ENCODE measurements at places on chromosomes 11 and 22.

- no peak for DNase-seq
Observed at GRCh38 chr22:42879371-42880021, 22.4 kb upstream of the ARFGAP3 start.

DNA sequence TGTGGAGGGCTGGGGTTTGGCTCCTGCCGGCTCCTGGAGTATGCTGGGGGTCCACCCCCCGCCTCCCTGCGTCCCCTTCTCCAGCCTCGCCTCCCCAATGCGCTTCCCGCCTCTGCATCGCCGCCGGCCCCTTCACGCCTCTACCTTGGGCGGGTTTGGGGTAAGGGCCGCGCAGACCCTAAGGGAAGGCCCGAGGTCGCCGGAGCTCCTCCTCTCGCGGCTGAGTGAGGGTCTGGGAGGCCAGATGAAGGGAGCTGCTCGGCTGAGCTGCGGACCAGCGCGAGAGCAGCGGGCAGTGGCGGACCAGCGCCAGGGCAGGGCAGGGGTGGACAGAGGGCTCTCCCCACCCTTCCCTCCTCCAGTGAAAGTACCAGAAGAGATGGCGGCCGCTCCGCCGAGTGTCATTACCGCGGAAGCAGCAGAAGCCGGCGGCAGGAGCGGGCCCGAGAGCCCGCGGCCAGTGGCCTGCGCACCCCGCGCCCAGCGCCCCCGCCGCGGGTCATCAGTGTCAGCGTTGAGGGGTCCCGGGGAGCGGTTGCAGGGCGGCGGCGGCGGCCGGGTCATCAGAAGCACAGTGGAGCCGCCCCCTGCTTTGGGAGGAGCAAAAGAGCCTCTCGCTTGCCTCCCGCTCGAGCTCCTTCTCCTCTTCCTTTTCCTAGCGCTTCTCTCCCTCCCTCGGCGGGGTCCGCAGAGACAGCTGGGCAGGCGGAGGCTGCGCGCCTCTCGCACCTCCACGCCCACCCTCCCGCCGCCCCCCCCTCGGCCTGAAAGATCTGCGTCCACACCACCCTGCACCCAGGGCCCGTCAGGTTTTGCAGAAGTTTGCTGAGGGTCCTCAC is 255.6 kb upstream of the CADM1 start:
- DNase-seq: peak; percentile 32

DNA sequence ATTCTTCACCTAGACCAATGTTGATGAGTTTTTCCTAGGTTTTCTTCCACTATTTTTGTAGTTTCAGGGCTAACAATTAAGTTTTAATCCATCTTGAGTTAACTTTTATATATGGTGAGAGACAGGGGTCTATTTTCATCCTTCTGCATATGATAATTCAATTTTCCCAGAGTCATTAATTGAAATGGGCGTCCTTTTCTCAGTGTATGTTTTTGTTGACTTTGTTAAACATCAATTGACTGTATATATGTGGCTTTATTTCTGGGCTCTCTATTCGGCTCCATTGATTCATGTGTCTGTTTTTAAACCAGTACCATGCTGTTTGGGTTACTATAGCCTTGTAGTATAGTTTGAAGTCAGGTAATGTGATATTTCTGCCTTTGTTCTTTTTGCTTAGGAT is 282.1 kb downstream of the INSC start:
- DNase-seq: no peak

GRCh38 chr11:82034527-82034926 is 699.1 kb downstream of the FAM181B start:
- DNase-seq: no peak

DNA sequence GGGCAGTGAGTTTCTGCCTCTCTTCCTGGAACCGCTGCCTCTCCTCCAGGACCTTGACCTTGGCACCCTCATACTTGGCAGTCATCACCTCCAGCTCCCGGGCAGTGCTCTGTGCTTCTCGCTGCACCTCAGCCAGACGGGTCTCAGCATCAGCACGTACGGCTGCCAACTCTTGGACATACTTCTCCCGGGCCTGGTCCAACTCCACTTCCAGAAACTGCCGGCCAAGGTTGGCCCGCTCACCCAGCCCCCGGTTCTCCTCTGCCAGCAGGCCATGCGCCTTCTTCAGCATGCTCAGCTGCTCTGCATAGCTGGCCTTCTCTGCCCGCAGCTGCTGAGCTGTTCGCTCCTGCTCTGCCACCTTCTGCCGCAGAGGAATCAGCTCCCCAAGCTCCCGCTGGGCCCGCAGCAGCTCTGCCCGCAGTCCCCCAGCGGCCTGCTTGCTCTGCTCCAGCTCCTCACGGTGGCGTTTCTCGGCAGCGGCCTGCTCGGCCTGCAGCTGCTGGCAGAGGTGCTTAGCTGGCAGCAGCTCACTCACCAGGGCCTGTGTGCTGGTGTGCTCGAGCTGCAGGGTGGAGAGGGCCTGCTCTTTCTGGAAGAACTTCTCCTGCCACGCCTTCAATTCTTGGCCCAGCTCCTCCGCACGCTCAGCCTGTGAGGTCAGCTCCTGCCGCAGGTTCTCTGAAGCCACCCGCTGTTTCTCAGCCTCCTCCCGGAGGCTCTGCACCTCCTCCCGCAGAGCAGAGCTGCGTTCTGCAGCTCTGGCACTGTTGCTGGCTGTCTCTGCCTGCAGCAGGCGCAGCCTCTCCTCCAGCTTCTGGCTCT is 14.4 kb downstream of the IL18BP start:
- no peak for DNase-seq

DNA sequence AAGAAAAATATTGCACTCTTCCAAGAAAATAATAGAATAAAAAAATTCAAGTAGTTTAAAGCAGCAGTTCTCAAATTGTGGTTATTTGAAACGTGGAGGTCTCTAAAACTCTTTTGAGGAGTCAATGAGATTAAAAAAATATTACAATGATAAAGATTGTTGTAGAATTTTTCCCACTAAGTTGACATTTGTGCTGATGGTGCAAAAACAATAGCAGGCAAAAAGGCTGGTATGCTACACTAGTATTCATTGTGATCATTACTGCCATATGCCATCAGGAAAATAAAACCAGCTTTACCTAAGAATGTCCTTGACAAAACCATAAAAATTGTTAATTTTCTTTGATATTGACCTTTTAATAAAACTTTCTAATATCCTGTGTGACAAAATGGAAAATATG is 505.2 kb upstream of the ANO5 start:
- DNase-seq: no peak

GRCh38 chr11:18394928-18395734 is 768 bp downstream of the LDHA start:
- no peak for DNase-seq

DNA sequence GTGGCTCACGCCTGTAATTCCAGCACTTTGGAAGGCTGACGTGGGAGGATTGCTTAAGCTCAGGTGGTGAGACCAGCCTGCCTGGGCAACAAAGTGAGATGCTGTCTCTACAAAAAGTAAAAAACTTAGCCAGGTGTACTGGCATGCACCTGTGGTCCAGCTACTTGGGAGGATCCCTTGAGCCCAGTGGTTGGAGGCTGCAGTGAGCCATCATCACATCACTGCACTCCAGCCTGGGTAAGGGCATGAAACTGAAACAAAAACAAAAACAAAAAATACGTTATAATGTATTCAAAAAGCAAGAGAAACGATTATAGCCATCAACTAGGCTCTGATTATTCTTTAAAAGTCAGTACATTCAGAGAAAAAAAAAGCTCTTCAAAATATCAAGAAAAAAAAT is 62.5 kb downstream of the TCF20 start:
- no peak for DNase-seq

- no peak for DNase-seq
Observed at GRCh38 chr22:25628494-25628893, 64.0 kb downstream of the GRK3 start.

- no peak for DNase-seq
Observed at GRCh38 chr11:26976389-26976788, 17.5 kb upstream of the FIBIN start.

- DNase-seq: no peak
Observed at GRCh38 chr11:43738600-43739409, 58.3 kb downstream of the HSD17B12 start.

DNA sequence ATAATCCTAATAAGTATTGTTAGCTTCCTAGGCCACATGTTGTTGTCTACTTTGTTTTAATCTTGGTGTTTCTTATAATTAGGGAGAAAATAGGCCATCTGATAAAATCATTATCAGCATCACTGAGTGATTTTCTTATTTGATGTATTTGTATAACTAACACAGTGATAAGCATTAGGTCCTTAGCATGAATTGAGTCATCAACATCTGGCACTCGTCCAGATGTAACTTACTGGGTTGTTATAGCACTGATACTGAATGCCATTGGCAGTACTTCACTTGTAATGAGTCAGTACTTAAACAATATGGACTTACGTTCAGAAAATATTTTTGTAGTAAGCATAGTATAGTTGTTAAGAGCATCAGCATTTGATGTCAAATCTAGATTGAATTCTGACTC is 16.2 kb downstream of the API5 start:
- DNase-seq: no peak

- DNase-seq: no peak
Observed at GRCh38 chr22:26339755-26340154, 89.3 kb upstream of the ASPHD2 start.

- DNase-seq: no peak
Observed at GRCh38 chr22:44309137-44309536, 3.6 kb downstream of the SHISAL1 start.

- DNase-seq: no peak
Observed at GRCh38 chr11:32580967-32581366, 2.7 kb upstream of the EIF3M start.

- peak; percentile 93 for DNase-seq
Observed at GRCh38 chr22:45413368-45414211, at the start of the genes RIBC2 and SMC1B. Gene RIBC2, plus strand, starts transcription at chr22:45413693. Its CDS starts 194 bp downstream, at chr22:45413887. Gene SMC1B, minus strand, starts transcription at chr22:45413599. Its CDS starts 32 bp downstream, at chr22:45413567.

DNA sequence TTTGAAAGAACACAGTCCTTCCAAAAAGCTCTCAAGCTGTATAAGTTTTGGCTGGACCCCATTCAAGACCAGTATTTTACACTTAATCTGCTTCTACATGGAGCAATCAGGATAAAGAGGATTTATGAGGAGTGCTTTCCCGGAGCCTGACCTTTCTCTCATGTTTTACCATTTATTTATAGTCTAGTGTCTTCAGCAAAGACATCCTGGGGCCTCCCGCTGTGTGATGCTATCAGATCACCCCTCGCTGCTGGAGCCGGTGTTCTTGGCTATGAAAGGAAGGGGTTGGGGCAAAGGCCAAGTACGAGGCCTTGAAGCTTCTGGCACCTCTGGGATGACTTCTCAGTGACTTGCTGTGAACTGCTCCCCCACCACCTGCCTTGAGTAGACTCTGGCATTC is 189.6 kb downstream of the ADAMTS15 start:
- DNase-seq: no peak

GRCh38 chr11:1844221-1845094 is 5.7 kb downstream of the TNNI2 start:
- DNase-seq: no peak

GRCh38 chr11:124864892-124865180 is 396 bp upstream of the ROBO3 start:
- no peak for DNase-seq

DNA sequence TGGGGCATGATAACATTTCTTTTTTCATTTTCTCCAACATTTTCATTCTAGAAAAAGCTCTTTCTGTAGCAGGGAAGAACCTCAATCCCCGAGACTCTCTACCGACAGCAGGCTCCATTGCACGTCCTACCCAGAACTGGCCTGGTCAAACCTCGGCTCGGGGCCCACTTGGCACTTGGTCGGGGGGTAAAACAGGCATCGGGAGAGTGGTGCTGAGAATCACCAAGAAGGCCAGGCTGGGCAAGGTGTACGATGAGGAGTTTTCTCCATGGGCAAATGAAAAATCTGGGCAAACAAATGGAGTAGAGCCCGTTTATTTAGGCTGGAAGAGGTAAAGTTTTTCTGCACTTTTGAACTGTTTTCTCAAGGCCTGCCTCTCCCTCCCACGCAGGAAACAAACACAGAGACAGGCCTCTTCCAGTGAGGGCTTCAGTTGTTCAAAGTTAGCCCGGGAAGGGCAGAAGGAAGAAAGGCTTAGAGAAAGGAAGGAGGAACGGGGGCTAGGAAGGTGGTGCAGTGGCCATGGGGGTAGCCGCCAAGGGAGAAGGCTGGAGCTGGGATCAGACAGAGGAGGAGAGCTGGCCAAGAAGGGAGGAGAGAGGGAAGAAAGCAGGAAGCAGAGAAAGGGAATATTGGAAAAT is 87.6 kb downstream of the ETS1 start:
- DNase-seq: no peak

- no peak for DNase-seq
Observed at GRCh38 chr11:6610591-6610990, 1.4 kb downstream of the TAF10 start.

DNA sequence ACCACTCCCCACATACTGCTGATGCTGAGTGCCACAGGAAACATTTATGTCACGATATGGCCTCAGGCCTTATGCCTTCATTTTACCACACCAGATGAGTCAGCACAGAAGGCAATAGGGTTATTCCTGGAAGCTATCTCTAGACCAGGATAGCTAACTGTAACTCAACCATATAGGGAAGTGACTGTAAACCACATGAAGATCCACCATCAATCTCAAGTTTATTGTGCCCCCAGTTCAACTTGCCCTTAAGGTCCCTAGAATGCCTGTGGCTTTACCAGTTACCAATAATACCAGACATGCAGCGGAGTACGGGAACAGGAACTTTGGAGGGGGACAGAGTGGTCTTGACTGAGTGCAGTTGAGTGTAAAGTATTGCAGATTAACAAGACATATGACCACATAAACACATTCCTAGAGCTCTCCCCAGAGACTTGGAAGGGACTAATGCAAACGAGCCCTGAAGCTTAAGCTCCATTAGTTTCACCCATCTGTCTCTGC is 180.9 kb downstream of the KIF18A start:
- no peak for DNase-seq

DNA sequence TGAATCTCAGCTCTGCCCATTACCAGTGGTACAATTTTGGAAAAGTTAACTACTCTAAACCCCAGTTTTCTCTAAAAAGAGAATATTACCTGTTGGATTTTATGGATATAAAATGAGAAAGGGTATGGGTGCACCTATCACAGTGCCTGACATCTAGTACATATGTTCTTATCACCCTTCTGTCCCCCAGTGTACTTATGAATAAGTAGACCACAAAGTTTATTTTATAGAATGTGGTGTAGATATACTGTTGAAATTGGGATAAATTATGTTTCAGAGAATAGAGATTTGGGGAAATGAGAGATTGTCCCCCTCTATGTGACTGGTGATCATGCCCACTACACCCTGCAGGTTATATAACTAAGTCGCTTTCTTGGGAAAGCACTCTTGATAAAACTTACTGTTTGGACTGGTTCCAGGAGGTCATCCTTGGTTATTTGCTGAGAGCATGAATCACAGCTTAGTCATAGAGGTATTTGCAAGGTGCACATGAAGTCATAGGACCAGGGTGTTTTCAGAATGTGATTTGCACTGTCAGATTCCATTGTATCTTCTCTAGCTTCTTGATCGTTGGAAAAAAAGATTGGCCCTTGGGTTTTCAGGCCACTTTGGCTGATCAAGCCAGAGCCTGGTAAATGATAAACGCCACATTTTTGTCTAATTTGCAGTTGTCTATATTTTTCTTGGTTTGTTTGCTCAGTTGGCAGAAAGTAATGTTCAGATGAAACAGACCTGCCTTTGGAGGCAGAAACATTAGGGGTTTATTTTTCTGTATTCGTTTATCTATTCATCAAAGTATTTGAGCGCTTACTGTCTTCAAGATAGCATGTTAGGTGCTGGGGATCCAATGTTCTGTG is 21.3 kb downstream of the STX3 start:
- DNase-seq: no peak

- DNase-seq: no peak
Observed at GRCh38 chr22:27740202-27740748, 61.3 kb downstream of the MN1 start.

- DNase-seq: no peak
Observed at GRCh38 chr11:12121517-12121916, 11.1 kb downstream of the MICAL2 start.

Data from GM13976 (cell line).